ENCODE measurements at places on chromosomes 2 and 18. TPM values are rescaled to one million over a fixed set of nuclear protein-coding genes. Genes with fewer than 3 reads are reported as not detected.

Gene PRKAG3
- not detected for total RNA-seq

Gene TUBB8B
- not detected for total RNA-seq

Gene MTLN
- 10.1 TPM for total RNA-seq

GRCh38 chr2:143815082-143815481, 685.9 kb downstream of the ARHGAP15 start:
- no peak for DNase-seq

DNA sequence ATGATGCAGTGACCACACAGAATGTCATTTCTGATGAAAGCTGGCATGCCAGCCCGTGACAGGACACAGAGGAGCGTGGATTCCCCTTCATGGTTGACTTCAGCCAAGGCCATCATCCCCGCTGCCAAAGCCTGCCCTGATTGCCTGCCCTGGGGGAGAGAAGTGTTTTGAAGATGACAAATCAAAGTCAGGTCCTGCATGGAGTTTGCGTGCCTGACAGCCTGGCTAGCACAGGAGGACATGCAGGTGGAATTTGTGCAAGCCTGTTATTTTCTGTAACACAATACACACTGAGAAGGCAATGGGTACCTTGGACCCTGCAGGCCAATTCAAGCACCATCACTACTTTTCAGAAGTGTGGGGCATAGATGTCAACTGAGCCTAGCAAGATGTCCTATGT, 5.4 kb upstream of the IL1R2 start:
- no peak for DNase-seq

All from occipital lobe (tissue), 3 donors.